Left ventricle myocardium superior (tissue), 1 donor: ENCODE measurements at places on chromosomes 16 and 17. TPM values are rescaled to one million over a fixed set of nuclear protein-coding genes. Genes with fewer than 3 reads are reported as not detected.

GRCh38 chr17:1759529-1759928 lies 2.3 kb upstream of the SERPINF1 start:
- DNase-seq, result no peak

DNA sequence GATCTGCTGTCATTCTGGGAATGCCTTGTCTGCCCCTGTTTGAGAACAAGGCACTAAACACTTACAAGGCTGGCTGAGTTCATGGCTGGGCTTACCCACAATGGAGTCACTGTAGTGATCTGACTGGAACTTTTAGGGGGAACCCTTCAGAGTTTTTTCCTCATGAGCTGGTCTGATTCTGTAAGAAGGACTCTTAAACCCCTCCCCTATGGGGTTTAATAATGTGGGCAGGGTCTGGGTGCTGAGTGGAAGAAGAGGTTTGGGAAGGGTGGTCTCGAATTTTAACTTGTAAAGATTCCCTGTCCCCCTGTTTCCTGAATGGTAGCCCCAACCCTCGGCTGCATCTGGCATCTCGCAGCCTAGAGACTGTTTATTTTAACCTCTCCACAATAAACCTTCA lies 30.6 kb downstream of the OSBPL7 start:
- no peak for DNase-seq

- no peak for DNase-seq
Measured at GRCh38 chr17:61974115-61974514, 46.3 kb upstream of the INTS2 start.

DNA sequence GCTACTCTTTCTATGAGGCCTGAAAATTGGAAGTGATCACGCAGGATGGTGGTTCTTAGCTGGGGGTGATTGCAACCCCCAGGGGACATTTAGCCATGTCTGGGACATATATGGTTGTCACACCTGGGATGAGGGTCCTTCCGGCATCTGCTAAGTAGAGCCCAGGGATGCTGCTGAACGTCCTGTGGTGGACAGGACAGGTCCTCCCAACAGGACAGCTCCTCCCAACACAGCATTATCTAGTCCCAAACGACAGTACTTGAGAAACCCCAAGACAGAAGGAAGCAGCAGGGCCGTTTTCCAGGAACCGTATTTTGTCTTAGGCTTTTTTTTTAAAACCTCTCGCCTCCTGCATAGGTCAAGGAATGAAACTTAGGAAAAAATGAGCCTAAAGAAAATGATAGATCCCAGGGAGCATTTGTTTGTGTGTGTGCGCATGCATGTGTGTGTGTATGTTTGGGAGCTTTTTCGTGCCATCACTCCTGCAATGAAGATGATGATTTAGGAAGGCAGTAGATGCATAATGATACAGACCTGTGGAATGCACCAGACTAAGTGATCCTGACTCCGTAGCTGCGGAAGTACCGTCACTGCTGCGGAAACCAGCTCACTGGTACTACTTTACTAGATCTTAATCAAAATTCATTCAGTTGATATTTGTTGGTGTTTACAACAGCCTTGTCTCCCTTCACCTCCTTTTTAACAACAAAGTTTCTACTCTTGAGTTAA lies 118.2 kb downstream of the SNX29 start:
- DNase-seq, result no peak

DNA sequence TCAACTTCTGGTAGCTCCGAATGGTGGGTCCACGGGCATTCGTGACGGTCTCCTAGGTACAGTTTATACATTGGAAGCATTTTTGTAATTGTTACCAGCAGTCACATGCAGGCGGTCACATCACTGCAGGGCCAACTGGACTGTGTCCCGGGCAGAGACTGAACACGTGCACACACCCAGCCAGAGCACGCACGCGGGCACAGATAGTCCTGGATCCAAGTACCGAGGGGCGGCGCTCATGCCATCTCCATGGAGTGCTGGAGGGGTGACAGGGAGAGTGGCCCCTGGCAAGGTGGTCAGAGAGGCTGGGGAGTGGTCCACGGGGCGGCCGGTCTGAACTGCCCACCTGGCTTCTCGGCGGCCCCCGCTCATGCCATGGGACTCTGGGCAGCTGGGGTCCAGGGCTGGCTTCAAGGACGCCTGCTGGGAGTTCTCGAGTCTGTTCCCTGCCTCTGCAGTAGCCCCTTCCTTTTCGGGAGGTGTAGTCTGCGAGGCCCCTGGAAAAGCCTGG lies 34.2 kb downstream of the BAIAP2 start:
- DNase-seq, result peak; percentile 71

GRCh38 chr17:40063187-40063771 lies 514 bp downstream of the THRA start:
- peak; percentile 70 for DNase-seq

DNA sequence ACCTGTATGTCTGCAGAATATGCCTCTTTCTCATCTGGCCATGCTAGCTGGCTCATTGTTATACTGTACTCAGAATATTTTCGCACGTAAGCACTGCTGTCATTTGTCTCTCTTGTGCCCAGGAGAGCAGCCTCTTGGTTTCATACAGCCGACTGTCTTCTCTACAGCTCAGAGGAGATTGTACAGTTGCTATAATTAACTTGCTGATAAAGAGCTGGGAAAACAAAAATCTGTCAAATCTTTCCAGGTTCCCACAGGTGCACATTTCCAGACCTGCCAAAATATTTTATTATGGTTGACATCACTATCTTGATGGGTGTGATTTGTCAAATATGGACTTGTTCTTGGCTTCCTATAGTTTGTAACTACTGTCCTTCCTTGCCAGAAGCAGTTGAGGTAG lies 122.7 kb downstream of the FTO start:
- DNase-seq, result no peak

DNA sequence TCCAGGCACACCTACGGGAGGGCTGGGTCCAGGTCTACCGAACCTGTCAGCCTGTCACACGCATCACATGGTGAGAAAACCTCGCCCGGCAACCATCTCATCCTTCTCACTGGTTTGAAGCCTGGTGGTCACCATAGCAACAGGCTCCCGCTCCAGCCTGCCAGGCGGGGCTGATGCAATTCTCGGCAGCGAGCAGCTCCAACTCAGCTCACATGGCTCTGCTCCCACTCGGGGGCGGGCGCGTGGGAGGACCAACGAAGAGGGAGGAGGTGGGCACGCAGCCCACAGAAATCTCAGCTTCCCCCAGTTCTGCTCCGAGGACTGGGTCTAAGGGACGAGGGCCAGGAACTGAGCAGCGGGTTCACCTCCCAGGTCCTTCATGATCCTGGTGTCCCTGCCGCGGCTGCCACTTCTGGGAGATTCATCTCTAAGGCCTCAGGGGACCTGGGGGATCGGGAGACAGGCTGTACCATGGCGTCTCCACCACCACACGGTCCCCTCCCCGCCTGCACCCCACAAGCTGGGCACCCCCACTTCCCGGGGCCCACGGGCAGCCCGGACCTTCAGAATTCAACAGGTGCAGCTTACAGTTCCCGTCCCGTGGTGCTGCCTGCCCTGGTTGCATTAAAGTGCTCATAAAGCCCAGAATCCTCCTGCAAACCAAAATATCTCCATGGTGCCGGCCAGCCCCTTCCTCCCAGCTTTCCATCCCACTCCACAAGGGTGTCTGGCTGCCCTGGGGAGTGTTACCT lies 25.8 kb downstream of the ABR start:
- DNase-seq, result peak; percentile 78

- DNase-seq, result peak; percentile 90
Measured at GRCh38 chr16:28531777-28532744, 6.7 kb downstream of the NUPR1 start.

GRCh38 chr16:47888142-47888541 lies 267.7 kb downstream of the ABCC12 start:
- no peak for DNase-seq

Gene GNGT2
- total RNA-seq, result 1.2 TPM

Gene CCL13
- total RNA-seq, result 0.82 TPM

Gene MT1F
- 3.0 TPM for total RNA-seq

Gene ZG16
- total RNA-seq, result not detected

Gene EFCAB3
- total RNA-seq, result not detected

Gene UTS2R
- total RNA-seq, result 2.1 TPM
